ENCODE measurements at places on chromosomes 6 and 20.

DNA sequence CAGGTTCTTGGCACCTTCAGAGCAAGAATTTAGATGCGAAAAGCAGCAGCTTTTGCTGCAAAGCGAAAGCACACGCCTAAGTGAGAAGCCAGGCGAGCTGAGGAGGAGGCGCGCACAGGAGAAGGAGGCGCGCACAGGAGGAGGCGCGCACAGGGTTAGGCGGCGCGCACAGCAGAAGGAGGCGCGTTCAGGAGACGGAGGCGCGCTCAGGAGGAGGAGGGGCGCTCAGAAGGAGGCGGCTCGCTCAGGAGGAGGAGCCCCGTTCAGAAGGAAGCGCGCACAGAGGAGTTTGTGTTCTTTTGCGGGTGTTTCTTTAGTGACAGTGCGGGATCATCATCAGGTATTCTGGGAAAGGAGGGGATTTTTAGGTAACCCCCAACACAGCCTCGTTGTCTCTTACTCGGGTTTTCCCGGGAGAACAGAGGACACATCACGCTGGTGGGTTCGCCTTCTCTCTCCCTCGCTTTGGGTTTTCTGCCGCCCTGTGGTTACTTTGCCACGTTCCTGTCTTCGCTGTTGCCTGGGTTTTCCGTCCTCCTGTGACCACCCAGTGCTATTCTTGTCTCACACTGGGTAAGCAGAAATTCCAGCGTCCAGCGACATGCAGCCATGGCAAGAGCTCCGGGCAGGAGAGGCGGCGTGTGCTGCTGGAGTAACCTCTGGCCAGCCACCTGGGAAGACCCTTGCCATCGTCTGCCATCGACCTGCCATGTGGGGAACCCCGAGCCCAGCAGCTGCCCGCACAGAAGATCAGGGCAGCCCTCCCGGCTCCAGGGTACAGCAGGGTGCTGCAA, 47.0 kb downstream of the WDR27 start:
- no peak for DNase-seq

DNA sequence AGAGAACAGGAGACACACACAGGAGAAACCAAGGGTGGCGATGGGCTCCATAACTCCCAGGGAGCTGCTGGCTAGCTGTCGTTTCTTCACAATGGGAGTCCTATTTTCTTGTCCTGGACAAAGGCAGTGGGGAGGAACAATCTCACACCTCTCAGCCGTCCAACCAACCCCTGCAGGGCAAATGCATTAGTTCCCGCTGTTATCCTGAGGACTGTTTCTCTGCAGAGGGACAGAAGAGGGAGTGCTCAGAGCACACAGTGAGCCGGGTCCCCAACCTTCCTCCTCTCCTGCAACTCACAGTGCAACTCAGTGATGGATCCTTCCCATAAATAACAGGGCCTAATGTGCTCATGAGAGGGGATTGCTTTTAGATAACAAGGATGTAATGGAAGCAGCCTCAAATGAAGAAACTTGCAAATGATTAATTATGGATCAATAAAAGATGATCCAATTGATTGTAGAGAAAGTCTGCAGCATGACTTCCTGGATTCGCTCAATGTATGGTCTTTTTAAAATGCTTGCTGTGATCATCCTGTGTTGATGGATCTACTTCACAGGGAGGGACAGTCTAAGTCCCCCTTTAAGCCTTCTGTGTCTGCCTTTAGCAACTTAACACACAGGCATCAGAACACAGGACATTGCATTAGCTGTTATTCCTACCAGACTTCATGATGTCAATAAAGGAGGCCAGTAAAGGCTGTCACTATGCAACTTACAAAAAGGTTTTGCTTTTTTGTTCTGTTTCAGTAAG, 453.4 kb upstream of the AGPAT4 start:
- no peak for DNase-seq

GRCh38 chr20:46260480-46260879, 47.8 kb downstream of the CDH22 start:
- no peak for DNase-seq

DNA sequence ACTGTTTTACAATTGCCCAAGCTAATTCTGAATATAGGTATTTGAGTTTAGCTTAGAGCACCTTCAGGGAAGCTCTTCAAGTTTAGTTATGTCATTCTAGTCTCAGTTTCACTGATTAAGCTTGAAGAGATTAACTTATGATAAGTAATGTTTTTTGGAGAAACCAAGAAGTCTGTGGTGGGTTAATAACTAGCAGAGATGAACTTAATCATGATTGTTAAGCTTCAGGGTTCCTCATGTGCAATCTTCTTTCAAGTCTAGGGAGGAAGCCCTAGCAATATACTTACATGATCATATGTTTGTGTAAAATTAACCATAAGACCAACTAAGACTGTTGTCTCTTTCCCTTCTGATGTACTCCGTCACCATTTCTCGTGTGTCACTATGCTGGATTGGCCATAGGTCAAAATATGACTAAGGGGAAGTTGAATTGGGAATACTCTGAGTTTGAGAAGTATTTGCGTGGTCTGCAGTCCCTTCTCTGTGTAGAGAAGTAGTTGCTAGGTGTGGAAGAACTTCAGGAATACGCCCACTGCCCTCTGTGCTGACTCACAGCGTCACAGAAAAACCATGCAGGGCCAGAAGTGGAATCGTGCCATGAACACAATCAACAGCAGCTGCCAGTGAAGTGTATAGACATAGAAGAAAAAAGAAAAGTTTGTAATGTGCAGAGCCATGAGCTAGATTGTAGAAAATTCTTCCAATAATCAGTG, 88.3 kb downstream of the SH3BGRL2 start:
- no peak for DNase-seq

GRCh38 chr6:110338820-110339470, 19.2 kb downstream of the METTL24 start:
- no peak for DNase-seq
